ENCODE measurements at places on chromosomes 1 and 21.

DNA sequence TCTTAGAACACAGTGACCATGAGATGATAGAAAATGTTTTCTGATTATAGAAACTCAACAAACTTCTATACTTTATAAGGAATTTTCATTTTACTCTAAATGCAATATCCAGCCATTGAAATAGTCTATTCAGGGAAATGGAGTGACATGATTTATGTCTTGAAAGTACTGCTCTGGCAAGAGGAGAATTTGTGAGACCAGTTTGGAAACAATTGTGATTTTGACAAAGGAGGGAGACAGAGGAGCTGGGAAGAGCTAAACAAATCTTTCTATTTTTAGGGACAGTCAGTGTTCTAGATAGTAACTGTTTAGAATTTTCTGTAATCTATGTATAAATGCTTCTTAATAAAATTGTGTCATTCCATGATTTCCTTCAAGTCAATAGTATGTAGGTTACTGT is 252.3 kb downstream of the FMN2 start:
- DNase-seq = no peak

- peak; percentile 96 for DNase-seq
These were observed 869 bp downstream of the NAV1 start for GRCh38 chr1:201539561-201540431.

DNA sequence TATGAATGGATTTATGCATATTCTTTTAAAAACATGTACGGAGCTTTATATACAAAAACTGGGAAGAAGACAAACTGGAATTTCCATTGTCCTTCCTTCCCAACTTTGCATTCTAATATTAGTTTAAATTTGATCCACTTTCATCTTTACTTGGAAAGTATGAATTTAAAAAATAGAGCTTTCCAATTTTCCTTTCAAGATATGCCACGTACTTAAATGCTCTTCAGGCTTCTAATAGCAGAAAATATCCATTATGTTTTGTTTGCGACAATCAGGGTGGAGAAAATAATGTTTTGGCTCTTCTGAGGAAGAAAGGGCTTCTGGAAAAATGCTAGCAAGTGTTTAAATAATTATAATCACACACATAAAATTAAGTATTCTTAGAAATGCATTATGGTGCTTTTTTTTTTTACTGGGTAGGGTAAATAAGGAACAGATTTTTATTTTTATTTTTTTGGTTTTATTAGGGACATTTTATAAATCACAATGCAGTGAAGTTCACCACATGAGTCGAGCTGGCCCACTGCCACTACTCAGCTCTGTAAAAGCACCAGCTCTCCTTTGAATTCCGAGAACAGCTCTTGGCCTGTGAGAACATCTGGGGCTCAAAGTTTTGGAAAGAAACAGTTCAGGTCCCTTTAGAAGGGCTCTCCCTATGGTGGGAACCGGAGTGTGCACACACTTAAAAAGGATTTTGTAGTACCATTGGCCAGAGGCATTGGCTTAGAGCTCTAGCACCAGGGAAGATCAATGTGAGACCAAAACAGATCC is 287.4 kb upstream of the LYPLAL1 start:
- DNase-seq = peak; percentile 39

GRCh38 chr1:1071486-1072298 is 2.4 kb downstream of the RNF223 start:
- no peak for DNase-seq

GRCh38 chr1:8142955-8143629 is 117.0 kb upstream of the ERRFI1 start:
- DNase-seq = no peak

DNA sequence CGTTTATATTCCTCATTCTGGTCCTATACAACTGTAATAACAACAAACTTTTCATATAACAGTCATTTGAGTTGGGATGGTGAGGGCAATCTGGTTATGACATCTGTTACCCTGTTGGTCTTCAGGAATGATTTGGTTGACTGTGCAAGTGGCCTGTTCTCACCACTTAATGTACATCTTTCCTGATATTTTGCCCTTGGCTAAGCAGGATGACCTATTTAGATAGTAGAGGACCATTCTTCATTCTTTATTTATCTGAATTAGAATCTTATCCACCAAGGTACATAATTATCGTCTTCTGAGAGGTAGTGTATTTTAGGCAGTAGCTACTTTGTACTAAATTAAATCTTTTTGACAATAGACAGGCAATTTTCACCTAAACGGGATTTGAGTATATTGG is 154.3 kb downstream of the DNM3 start:
- no peak for DNase-seq

GRCh38 chr1:22903113-22903512 is 69.6 kb downstream of the LACTBL1 start:
- no peak for DNase-seq

DNA sequence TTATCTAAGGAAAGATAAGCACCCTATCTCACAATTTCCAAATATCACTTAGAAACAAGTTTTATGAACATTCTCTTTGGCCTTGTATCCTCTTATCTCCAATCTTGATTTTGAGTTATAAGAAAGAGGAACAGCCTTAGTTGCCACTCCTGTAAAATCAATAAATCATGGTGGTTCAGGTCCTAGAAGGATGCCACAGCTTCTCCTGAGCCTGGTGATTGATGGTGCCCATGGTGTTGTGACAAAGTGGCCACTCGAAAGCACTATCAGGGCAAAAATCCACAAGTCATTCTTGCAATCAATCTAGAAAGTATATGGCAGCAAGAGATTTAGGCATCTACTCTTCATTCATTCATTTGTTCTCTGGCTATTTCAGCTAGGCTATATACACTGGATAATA is 27.8 kb downstream of the GBP6 start:
- no peak for DNase-seq

- no peak for DNase-seq
These were observed 5.1 kb upstream of the HNRNPU start for GRCh38 chr1:244869364-244869827.

- DNase-seq = no peak
These were observed 3.0 kb downstream of the BCL10 start for GRCh38 chr1:85273397-85273796.

DNA sequence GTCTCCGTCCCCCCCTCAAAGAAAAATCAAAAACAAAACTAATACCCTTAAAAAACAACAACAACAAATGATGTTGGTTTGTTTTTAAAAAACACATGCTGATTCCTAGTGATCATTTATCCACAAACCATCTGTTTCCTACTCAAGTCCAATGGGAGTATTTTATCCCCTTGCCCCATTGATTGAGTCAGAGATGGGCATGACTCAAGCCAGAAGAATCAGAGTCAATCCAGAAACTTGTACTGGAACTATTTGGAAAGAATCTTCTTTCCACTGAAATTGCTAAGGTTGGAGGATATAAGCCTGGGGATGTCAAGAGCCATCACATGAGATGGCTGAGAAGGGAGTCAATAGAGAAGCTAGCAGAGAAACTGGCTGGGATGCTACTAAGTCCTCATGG is 176.4 kb downstream of the MIS18A start:
- no peak for DNase-seq

- no peak for DNase-seq
These were observed 66.0 kb upstream of the SCYL3 start for GRCh38 chr1:169959686-169960085.

GRCh38 chr21:14630556-14631069 is 84.5 kb upstream of the SAMSN1 start:
- no peak for DNase-seq

- no peak for DNase-seq
These were observed 5.1 kb downstream of the HSPB7 start for GRCh38 chr1:16012590-16013219.

DNA sequence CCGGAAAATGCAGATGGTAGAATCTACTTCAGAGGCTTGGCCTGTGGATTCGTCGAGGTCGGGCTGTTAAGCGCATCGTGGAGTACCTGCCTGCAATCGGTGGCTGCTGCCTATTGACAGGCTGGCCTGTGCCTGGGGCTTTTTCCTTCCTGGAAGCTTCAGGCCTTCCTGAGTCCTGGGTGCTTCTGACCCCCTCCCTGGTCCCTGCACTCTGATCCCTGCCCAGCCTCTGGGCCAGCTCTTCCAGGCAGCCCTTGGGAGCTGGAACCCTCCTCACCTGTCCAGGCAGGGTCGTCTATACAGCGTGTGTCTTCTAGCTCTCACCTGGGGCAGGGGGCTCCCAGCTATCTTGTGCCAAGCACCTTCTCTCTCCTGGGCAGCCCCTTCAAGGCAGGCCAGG is 40.0 kb upstream of the TNFRSF1B start:
- no peak for DNase-seq

- no peak for DNase-seq
These were observed 53.0 kb downstream of the IER5 start for GRCh38 chr1:181141431-181141910.

DNA sequence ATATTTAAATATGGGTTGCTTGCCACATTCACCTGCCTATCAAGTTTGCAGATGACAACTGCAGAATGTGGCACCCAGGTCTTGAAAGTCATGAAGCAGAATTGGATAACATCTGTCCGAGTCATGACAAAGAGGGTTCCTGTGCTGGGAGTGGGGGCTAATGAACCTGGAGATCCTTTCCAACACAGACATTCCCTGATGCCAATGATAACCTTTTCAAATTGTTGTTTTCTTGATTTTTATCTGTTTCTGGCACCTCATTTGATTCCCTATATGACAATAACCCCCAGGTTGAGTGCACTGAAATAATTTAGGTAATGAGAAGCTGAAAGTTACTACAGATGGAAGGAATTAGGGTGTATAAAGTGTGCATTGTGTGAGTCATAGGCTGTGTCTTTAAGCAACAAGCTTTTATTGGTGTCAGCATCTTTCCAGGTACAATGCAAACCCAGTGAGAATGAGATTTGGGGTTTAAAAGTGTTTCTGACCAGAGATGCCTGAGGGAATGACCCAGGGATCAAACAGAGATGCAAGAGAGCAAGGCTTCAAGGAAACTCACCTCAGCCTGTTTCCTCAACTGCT is 32.0 kb upstream of the IL10 start:
- no peak for DNase-seq

- peak; percentile 3 for DNase-seq
These were observed 22.9 kb downstream of the ELAPOR1 start for GRCh38 chr1:109136766-109137165.

- peak; percentile 91 for DNase-seq
These were observed 507 bp downstream of the AK5 start for GRCh38 chr1:77282187-77282865.

DNA sequence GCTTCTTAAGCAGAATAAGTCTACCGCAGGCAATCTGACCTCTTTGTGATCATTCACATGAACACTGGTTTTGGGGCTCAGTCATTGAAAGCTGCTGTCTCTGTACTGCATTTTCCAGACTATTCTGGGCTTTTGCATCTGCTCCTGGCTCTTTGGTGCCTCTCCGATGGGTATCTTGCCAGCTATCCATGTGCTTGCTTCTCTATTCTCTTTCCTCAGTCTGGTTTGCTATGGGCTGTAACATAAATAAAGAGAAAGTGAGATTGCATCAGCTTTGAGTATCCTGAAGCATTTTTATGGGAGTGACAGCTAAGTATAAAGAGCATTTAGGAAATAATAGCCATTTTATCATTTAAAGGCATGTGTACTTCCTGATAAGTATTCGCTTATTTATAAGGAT is 70.7 kb downstream of the C1orf21 start:
- DNase-seq = no peak

DNA sequence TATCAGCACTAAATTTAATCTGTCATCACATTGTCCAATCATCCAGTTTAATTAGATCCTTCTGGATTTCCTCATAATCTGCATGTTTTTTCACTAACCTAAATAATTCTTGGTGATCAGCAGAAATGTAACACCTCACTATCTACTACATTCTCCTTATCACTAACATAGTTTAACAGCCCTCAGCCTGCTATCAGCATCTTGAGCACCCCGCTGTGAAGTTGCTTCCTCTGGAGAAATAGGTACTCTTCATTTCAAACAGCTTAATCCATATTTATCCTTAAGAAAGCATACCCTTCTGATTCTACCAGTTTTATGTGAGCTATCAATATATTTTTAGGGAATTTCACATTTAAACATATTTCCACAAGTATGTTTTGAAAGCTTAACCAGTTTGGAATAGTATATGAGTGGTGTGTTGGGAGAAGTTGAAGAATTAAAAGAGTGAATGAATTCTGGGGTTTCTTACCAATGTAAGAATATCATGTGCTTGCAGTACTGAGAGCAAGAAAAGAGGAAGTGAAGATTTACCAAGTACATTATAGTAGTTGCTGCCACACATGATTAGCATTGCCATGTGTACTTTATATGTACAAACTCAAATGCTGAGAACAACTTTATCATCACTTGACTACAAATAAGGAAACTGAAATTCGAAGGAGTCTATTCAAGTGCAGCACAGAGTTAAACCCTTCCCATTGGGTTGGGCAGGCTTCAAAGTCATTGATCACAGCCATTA is 771.1 kb upstream of the ADGRL4 start:
- DNase-seq = no peak
